ENCODE measurements at places on chromosomes 3 and 15.

DNA sequence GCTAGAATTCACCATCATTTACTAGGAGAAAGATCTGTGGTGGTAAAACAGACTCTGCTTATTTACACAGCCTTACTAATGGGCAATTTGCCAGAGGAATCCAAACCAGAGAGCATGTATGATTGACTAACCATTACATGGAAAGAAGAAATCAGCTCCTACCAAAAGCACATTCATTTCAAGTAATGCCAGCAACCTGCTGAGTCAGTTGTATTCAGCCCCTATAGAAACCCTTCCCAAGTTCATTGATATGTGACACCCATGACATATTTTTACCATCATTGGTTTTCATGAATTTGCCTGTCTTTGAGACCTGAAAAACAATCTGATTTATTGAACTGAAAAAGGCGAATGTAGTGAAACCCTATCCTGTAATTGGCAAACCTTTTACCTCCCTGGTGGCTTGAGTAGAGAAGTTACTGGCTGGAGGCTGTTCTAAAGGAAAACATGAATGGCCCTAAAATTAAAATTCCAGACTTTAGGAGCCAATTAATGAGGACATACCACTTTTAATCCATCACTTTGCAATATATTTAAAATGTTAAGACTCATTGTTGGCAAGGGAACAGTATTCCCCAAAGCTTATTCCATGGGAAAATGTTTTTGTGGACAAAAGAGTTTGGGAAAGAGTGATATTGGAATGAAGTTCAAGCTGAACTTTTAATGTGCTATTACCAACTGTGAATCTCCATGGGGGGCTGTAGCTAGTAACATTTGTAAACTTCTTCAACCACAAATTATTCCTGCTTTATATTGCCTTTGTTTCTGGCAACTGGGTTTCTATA is 542.9 kb downstream of the FHIT start:
- DNase-seq = peak; percentile 34

- DNase-seq = no peak
Observed at GRCh38 chr3:78992400-78992799, 775.4 kb downstream of the ROBO1 start.

GRCh38 chr3:138260611-138261010 is 69.0 kb downstream of the NME9 start:
- no peak for DNase-seq

- DNase-seq = peak; percentile 88
Observed at GRCh38 chr3:102200126-102200525, 234.7 kb upstream of the ZPLD1 start.

DNA sequence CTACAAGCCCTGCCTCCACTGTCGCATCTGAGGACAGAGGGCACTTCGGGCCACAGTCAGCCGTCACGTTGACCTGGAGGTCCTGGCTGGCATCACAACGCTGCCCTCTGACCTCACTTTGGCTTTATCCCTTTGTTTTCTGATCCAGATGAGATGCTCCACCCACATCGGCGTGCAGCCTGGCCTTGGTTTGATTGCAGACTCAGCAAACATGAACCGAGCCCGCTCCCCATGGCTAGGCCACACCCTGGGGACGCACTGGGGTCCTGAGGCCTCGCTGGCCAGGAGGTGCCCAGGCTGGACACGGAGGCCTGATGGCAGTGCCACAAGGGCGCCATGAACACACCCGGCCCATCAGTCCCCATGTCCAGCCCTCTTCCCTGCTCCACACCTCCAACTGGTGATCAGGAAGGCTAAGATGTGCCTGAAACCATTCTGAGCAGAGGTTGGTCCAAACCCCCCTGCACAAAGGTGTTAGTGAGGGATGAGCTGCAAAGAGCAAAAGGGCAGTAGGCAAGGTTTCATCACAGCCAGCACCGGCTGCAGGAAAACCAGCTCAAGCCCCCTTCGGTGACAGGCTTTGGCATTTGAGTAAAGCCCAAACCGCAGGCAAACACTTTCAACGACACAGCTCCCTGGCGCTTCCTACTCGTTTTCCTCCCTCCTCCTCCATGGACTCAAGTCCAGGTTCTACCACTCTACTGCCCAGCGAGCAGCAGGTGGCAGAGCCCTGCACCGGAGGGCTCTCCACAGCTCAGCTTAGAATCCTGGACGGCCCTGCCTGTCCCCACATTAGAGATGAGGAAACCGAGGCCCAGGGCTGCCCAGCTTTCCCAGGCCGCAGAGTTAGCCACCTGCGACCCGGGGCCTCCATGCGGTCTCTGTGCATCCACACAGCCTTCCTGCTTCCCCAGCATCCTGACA is 165.8 kb downstream of the NUP210 start:
- no peak for DNase-seq

DNA sequence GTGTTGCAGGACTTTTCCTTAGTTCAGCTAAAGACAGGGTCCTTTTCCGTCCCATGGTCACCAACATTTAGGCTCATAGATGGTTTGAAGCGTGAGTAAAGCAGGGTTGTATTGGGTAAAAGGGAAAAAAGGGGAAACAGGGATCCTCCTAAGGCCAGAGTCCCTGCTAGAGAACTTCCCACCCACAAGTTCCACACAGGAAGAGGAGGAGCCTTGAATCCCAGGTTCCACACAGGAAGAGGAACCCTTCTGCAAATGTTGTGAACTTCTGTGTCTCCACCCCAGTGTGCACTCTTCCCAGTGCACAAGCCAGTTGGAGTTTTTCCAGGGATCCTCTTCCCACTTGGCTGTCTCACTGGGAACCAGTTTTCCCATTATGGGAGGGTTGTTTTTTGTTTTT is 27.6 kb upstream of the ATP8B4 start:
- DNase-seq = no peak

DNA sequence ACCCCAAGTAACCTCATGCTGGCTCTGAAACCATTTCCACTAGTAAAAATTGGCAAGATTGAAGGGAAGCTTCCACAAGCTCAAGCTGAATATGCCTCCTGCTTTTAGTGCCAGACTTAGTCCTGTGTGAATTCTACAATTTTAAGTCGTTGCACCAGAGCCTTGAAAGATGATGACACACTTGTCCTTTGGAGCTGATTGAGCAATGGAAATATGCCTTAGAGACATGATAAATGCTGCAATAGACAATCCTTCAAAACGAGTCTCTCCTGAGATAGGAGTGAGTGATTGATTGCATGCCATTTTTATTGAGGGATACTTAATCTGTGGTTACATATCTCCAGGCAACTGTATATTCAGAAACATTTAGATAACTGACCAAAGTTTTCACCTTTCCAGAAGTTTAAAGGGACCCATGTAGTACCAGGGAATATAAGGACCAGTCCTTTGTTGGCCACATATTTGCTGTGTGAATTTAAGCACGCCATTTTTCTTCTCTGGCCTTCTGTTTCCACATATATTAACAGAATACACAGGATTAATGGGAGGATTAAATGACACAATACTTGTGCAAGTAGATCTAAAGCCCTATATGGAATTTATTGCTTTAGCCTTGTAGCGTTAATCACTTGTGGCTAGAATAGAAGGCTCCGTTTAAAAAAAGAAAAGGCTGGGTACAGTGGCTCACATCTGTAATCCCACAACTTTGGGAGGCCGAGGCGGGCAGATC is 65.1 kb downstream of the PPARG start:
- peak; percentile 56 for DNase-seq

DNA sequence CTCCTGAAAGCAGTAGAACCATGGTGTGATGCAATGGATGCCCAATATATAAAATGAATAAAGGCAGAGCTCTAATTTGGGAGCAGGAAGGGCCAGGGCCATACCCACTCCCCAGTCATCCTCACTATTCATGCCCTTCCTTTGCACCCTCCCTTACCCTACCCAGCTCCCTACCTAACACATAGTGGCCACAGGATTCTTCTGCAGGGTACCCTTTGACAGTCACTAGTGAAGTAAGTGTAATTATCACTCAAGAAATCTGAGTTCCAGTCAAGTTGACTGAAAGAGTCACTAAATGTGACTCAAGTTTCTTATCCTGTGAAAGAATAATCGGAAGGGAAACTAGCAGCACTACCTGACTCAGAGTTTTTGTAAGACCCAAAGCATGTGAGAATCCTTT is 69.2 kb downstream of the RASA2 start:
- peak; percentile 9 for DNase-seq

GRCh38 chr3:196047391-196048030 is 34.4 kb downstream of the TFRC start:
- no peak for DNase-seq

GRCh38 chr3:143671626-143672025 is 176.6 kb downstream of the SLC9A9 start:
- DNase-seq = no peak
